ENCODE measurements at places on chromosomes 1 and 21.

GRCh38 chr1:49622877-49623276 is 400.9 kb downstream of the AGBL4 start:
- no peak for DNase-seq

DNA sequence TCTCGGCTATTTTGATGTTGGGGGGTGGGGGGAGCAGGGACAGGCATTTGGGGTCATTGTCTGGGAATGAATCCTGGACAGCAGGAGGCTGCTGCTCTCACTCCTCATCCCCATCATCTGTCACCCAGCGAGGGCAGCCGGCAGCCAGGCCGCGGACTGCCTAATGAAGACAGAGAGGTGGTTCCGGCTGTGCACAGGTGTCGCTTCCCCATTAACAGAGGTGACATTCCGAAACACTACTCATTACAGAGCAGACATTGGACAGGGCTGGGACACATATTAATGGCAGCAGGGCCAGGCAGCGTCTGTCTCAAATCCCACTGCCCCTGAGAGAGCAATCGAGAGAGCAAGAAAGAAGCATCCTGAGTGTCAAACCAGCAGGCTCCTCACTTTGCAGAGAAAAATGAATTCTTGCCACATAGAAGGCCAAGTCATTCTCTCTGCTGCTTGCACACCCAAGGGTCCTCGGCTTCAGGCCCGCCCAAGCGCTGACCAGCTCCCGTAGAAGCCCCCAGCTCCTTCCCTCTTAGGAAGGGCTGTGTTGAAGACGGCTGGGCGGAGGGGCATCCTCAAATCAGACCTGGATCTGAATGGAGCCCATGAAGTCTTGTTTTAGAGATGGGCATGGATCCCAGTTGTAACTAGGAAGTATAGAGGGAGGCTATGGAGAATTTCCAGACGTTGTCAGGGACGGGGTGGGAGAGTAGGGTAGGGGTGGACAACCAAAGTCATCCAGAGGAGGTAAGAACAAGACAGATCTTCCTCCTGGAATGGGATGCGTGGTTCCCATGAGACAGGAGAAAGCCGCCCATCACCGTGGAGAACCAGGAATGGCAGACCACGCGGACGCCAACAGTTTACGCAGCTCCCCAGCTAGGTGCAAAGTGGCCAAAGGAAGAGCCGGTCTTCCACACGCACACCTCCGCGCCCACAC is 8.2 kb upstream of the LEMD1 start:
- DNase-seq, result no peak

DNA sequence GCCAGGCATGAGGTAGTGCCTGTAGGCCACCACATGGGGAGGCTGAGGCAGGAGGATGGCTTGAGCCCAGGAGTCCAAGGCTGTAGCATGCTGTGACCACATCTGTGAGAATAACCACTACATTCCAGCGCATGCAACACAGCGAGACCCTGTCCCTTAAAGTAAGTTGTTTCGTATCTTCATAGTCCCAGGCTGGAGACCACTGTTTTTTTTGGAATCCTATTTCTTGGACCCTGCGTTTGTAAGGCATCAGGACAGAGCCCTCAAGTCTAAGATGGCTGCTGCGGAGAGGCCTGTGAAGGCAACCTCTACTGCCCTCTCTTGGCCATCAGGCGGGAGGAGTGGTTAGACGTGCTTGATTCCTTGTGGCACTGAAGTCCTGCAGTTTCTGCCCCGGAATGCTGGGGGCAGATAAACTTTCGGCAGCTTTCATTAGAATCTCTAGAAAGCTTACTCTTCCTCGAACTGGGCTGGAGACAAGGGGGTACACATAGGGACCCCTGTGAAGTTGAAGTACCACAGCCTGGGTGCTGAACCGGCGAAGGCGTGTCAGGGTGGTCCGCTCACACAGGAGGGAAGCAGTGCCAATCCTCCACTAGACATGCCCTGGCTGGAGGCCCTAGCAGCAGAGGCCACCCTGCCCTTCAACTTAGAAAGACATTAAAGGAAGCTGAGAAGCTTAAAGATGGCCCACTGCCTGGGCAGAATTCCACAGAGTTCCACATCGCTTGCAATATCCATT is 36.6 kb downstream of the RABIF start:
- DNase-seq, result no peak

GRCh38 chr1:163130225-163130856 is 61.2 kb downstream of the RGS4 start:
- no peak for DNase-seq

GRCh38 chr21:43851593-43851992 is 13.4 kb upstream of the AGPAT3 start:
- DNase-seq, result no peak

DNA sequence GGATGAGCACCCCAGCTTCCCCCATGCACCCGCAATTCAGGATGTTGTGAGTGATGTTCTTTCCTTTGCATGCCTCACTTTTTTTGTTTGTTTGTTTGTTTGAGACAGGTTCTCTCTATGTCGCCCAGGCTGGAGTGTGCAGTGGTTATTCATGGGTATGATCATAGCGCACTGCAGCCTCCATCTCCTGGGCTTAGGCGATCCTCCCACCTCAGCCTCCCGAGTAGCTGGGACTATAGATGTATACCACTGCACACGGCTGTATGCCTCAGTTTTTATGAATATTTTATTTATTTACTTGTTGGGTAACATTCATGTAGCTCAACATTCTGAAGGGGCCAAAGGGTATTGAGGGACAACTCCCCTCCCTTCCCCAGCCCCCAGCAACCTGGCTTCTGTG is 54.8 kb downstream of the H3-3A start:
- DNase-seq, result no peak

GRCh38 chr1:229079016-229079595 is 191.8 kb upstream of the RAB4A start:
- no peak for DNase-seq

- no peak for DNase-seq
Observed at GRCh38 chr1:24966724-24967346, 36.8 kb upstream of the RUNX3 start.

DNA sequence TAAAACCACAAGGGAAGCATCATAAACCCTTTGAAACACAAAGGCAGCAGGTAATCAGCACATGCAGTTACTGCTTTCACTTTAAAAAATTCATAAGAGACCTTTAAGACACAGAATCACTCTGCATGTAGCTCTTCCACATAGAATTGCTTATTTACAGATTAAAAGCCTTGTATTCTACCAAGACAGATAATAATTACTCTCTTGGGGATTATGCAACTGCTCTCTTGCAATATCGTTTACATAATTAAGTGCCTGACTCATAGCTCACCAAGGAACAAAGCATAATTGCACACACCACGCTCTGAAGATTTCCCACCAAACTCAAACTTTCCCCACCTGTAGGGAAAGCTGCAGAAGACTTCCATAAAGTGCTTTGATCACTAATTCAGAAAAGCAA is 87.9 kb downstream of the VAV3 start:
- no peak for DNase-seq

DNA sequence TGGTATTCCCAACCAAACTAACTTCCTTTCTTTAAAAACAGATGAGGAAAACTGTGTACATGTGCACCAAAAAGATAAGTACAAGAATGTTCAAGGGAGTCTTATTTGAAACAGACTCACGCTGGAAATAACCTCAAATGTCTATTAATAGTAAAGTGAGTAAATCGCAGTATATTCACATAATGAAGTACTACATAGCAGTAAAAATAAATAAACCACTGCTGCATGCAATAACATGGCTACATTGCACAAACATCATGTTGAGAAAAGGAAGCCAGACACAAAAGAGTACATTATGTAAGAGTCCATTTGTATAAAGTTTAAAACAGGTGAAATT is 5.2 kb upstream of the DENND2D start:
- no peak for DNase-seq

DNA sequence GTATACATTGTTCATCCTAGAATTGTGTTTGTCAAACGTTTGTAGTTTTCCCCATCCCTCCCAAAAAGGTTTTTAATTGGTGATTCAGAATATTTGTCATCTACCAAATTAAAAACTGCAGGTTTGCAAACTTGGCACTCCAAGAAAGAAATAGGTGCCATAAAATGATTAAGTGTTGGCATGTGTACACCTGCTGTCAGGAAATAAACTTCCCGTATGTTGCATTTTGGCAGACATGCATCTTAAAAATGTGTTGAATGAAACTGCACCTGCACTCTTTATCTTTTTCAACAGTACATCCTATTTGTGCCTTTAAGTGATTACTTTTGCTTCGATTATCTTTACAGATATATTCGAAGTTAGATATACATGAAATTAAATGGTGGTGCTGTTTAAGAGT is 7.3 kb downstream of the B3GALT2 start:
- DNase-seq, result no peak

GRCh38 chr1:119966020-119966419 is 69.7 kb upstream of the ADAM30 start:
- no peak for DNase-seq

GRCh38 chr1:107454791-107455190 is 314.0 kb downstream of the NTNG1 start:
- DNase-seq, result no peak

- DNase-seq, result no peak
Observed at GRCh38 chr1:96308314-96308713, 413.3 kb upstream of the PTBP2 start.

DNA sequence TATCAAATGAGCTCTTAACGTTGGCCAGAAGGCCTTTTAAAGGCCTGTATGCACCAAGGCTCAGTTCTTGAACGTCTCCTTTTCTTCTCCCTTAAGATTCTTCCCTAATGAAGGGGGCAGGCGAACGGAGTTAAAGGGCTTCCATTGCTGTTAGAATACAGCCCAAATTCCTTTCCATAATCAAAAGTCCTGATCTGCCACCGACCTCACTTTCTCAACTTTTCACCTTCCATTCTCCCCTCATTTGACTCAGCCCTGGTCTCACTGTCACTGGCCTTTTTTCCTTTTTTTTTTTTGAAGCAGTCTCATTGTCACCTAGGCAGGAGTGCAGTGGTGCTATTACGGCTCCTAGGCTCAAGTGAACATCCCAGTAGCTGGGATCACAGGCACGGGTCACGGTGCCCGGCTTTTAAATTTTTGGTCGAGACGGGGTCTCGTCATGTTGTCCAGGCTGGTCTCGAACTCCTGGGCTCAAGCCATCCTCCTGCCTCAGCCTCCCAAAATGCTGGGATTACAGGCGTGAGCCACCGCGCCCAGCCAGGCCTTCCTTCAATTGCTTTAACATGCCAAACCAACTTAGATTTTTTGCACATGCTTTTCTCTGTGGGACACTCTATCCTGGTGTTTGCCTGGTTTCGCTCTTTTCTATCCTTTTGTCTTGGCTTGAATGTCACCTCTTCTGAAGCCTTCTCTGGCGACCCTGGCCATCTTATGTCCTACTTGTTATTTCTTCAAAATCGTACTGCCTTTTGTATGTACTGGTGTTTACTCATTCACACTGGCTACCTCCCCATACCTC is 612 bp upstream of the CMPK1 start:
- DNase-seq, result no peak

GRCh38 chr1:77447669-77448068 is 165.8 kb downstream of the AK5 start:
- DNase-seq, result no peak

DNA sequence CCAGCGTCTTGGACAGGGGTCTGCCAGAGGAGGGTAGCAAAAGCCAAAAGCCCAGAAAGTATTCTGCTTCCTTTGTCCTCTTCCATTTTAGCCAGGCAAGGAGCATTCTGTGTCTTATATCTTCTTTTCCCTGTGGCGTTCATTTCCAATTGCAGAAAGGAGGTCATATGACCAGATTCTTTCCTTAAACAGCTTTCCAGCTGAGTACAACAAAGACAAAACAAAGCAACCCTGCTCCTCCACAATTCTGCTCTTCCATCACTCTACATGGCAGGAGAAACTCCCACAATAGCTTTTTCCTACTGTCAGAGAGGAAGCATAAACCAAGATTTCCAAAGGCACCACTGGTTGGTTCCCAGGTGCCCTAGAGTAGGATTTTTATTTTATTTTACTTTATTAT is 19.7 kb downstream of the ENSA start:
- no peak for DNase-seq

DNA sequence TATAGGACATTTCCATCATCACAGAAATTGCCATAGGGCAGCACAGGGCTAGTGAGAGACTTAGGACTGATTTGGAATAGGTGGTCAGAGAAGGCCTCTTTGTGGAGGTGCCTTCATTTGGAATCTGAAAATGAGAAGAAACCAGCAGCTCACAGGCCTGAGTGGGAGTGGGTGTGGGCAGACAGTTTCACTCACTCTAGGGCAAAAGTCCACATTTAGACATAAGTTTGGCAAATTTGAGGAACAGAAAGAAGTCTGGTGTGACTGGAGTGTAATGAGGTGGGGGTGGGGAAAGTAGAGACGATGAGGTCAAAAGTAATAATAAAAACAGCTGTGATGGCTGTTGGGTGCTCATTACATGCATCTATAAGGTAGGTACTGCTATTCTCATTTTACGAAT is 22.4 kb upstream of the BCAR3 start:
- no peak for DNase-seq

- DNase-seq, result no peak
Observed at GRCh38 chr1:170721621-170722020, 57.7 kb downstream of the PRRX1 start.

DNA sequence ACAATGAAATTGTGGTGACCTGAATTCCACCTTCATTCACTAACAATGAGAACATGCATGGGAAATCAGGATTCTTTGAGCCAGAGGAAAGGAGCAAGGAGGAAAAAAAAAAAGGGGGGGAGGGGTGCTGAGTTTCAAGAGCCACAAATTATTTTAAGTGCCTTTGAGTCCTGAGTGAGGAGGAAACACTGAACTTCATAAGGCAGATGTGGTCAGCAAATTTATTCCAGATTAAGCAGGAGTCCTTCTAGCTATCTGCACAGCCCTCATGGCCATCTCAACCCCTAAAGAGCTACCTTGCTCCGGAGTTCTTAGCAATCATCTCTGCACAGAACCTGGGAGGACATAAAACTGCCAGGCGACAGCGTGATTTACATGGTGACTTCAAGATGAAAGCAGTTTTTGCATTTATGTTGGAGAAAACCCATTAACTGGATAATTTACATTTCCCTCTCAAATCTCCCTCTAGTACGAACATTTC is 21.7 kb downstream of the ASTN1 start:
- DNase-seq, result no peak

GRCh38 chr1:93749894-93750301 is 68.3 kb upstream of the BCAR3 start:
- DNase-seq, result no peak

- no peak for DNase-seq
Observed at GRCh38 chr1:92211166-92211565, 6.5 kb upstream of the C1orf146 start.

GRCh38 chr1:168766568-168766967 is 37.6 kb upstream of the DPT start:
- DNase-seq, result no peak

GRCh38 chr1:7953850-7954609 is 7.5 kb upstream of the PARK7 start:
- peak; percentile 16 for DNase-seq

GRCh38 chr1:205435578-205436573 is 14.0 kb upstream of the LEMD1 start:
- DNase-seq, result peak; percentile 51

GRCh38 chr1:58312461-58312860 is 234.1 kb downstream of the OMA1 start:
- DNase-seq, result no peak

DNA sequence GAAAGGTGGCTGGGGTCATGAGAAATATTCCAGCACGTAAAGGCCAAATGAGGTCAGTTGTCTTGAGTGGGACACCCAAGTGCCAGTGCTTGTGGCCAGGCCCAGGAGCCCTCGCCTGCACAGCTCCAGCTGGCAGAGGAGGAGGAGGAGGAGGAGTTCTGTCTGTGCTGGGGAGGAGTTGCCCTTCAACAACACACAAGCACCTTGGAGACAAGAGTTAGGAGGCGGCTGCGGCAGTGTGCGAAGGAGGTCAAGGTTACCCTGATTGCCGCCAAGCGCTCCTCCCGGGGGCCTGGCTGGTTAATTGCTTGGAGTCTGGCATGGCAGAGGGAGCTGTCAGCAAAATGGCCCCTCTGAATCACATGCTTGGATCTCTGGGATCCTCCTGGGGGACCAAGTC is 45.1 kb downstream of the GRIK3 start:
- DNase-seq, result no peak
